ENCODE measurements at places on chromosomes 3 and 15.

DNA sequence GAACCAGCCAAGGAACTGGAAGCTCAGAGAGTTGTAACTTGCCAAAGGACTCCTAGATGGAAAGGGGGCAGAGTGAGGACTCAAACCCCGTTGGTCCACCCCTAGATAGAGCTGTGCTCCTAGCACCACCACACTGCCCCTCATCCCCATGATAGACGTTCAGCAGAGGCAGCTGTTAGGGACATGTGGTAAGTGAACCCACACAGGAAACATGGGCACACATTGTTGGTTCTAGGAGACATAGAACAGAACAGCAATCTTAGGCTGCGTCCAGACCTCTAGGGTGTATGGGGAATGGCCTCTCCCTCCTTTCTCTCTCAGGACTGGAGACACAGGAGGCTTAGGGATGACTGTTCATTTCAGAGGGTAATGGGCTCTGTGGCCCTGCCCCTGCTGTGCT, 102.7 kb downstream of the ANP32A start:
- H3K4me1 ChIP-seq = no peaks in the 10 kb centered on the region
- H3K27me3 ChIP-seq = no peaks in the 10 kb centered on the region
- DNase-seq = no peak
- no peak overlapping the region for H3K4me3 ChIP-seq
- H3K27ac ChIP-seq = no peak overlapping the region

DNA sequence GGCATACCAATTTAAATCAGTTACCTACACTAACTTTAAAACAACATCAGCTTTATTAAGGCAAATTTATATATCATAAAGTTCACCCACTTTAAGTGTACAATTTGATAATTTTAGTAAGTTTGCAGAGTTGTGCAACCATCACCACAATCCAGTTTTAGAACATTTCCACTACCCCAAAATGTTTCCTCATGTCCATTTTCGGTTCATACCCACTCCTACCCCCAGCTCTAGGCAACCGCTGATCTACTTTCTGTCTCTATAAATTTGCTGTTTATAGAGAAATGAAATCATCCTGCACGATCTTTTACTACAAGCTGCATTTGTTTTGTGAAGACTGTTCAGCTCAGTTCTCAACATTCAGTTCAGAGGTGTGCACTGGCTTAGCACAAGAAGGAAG, 31.5 kb upstream of the FAM81A start:
- H3K36me3 ChIP-seq = no peaks in the 10 kb centered on the region
- H3K4me1 ChIP-seq = no peaks in the 10 kb centered on the region
- no peaks in the 10 kb centered on the region for H3K27me3 ChIP-seq
- no peak for DNase-seq
- H3K4me3 ChIP-seq = no peak overlapping the region

- DNase-seq = no peak
- no peaks in the 10 kb centered on the region for H3K36me3 ChIP-seq
- H3K27ac ChIP-seq = no peak overlapping the region
- no peaks in the 10 kb centered on the region for H3K4me1 ChIP-seq
These were observed 205.0 kb upstream of the MME start for GRCh38 chr3:154875142-154875541.

DNA sequence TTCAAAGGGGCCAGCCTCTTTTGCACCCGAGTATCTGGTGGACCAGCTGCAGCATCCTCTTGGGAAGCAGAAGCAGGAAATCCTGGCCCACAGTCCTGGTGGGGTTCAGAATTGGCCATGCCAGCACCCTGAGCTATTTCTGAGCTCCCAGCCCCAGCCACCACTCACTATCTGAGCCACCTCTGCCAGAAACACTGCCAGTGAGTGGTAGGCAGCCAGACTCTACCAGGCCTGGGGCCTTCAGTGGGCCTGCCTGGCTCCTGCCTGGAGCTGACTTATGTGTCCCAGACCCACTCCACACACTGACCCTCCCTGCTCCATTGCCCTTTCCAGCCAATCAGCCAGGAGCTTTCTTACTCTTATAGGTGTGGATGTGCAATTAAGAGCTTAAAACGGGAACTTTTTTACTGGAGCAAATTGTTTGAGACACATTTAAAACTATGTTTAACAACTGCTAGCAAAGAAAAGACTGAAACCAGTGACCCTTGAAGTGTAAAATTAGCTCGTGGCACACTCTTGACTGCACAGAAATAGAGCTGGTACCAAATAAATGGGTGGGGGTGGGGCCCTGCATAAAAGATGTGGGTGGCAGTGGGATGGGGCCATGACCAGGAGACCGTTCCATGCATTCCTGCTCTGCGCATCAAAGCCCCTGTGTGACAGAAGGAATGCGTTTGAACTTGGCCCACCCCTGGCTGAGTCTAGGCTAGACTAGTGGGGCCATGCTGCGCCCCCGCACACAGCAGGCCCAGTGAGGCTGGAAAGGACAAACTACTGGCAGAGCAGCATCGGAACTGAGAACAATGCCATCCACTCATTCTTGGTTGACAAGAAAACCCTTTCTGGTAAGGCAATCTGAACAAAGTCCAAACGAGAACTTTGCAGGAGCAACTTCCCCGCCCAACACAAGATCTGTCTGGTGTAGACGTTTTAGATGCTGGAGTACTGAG, 48.0 kb downstream of the CTNNB1 start:
- no peaks in the 10 kb centered on the region for H3K4me1 ChIP-seq
- H3K27ac ChIP-seq = no peak overlapping the region
- no peak overlapping the region for H3K4me3 ChIP-seq
- H3K27me3 ChIP-seq = no peaks in the 10 kb centered on the region
- no peaks in the 10 kb centered on the region for H3K36me3 ChIP-seq

GRCh38 chr15:39208187-39208586, 372.7 kb upstream of the THBS1 start:
- H3K4me3 ChIP-seq = no peak overlapping the region
- H3K27ac ChIP-seq = no peak overlapping the region
- peaks cover 20% of the 10 kb centered on the region for H3K4me1 ChIP-seq
- H3K36me3 ChIP-seq = no peaks in the 10 kb centered on the region
- no peaks in the 10 kb centered on the region for H3K27me3 ChIP-seq

DNA sequence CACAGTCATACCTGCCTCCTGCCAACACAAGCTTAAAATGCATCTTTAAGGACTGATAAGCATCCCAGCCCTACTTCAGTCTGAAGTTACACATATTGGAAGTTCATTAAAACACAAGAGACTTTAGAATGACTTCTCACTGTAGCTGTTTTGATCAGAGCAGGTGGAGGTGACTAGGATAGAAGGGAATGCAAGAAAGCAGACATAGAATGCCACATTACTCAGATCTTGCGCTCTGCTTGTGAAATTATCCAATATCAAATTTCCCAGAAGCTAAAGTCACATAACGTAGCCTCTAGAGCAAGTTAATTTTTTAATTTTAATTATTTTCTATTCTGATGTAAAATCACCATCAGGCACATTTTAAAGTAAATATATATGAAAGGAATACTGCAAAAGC, 306.5 kb downstream of the PLOD2 start:
- peaks cover 11% of the 10 kb centered on the region for H3K4me1 ChIP-seq
- no peak for DNase-seq
- no peak overlapping the region for H3K27ac ChIP-seq
- no peaks in the 10 kb centered on the region for H3K36me3 ChIP-seq
- H3K27me3 ChIP-seq = no peaks in the 10 kb centered on the region
- H3K4me3 ChIP-seq = no peak overlapping the region

DNA sequence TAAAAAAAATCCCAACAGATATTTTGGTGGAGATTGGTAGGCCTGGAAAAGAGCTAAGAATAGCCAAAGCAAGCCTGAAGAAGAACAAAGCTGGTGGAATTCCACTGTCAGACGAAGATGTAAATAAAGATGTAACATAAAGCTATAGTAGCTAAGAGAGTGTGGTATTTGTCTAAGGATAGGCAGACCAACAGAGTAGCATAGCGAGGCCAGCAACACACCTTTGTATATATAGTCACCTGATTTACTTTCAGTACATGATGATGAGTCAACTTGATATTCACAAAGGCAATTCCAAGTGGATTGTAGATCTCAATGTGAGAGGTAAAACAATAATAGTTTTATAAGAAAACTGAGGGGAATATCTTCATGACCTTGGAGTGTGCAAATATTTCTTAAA, 53.6 kb upstream of the SYN2 start:
- DNase-seq = no peak
- H3K4me1 ChIP-seq = no peaks in the 10 kb centered on the region
- no peaks in the 10 kb centered on the region for H3K27me3 ChIP-seq
- no peak overlapping the region for H3K27ac ChIP-seq
- no peak overlapping the region for H3K4me3 ChIP-seq
- H3K36me3 ChIP-seq = no peaks in the 10 kb centered on the region

GRCh38 chr3:159839561-159840379, 148.9 kb upstream of the IL12A start:
- H3K27me3 ChIP-seq = no peaks in the 10 kb centered on the region
- no peak within 1 kb of the TSS for H3K27ac ChIP-seq
- no peak within 1 kb of the TSS for H3K4me3 ChIP-seq
- DNase-seq = no peak

DNA sequence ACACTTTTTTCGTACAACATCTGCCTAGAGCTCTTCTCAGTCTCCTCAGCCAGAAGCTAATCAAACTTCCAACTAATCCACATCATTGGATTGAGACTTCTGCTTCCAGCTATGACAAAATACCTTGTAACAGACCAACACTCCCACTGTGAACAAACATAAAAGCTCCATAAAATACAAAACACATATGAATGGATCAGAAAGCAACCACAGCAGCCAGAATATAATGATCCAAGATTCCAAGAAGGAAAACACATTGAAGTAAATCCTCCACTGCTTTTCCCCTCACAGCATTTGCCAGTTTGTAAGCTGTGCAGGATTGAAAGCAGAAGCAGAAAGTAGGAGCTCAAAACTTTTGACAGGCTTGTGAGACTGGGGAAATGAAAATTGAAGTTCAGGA, 863.2 kb downstream of the TUSC7 start:
- H3K36me3 ChIP-seq = no peaks in the 10 kb centered on the region
- DNase-seq = no peak
- no peaks in the 10 kb centered on the region for H3K4me1 ChIP-seq
- H3K27me3 ChIP-seq = no peaks in the 10 kb centered on the region
- H3K27ac ChIP-seq = no peak overlapping the region

- no peaks in the 10 kb centered on the region for H3K36me3 ChIP-seq
- DNase-seq = no peak
- no peak overlapping the region for H3K27ac ChIP-seq
- no peak overlapping the region for H3K4me3 ChIP-seq
- H3K4me1 ChIP-seq = no peaks in the 10 kb centered on the region
These were observed 69.6 kb downstream of the SLC12A8 start for GRCh38 chr3:125142940-125143339.

GRCh38 chr15:43094416-43095030, 11.3 kb downstream of the UBR1 start:
- peaks cover 3% of the 10 kb centered on the region for H3K4me1 ChIP-seq
- DNase-seq = no peak
- H3K4me3 ChIP-seq = no peak overlapping the region
- no peak overlapping the region for H3K27ac ChIP-seq

- no peak overlapping the region for H3K4me3 ChIP-seq
- no peaks in the 10 kb centered on the region for H3K4me1 ChIP-seq
- no peaks in the 10 kb centered on the region for H3K36me3 ChIP-seq
- no peak for DNase-seq
These were observed 34.7 kb upstream of the SLC41A3 start for GRCh38 chr3:126118591-126118990.

- peak overlapping the region; percentile 45 for H3K27ac ChIP-seq
- no peak for DNase-seq
- H3K4me3 ChIP-seq = no peak overlapping the region
- no peaks in the 10 kb centered on the region for H3K27me3 ChIP-seq
- peaks cover 5% of the 10 kb centered on the region for H3K36me3 ChIP-seq
- peaks cover 7% of the 10 kb centered on the region for H3K4me1 ChIP-seq
These were observed 3.4 kb downstream of the PARP9 start for GRCh38 chr3:122560680-122561079.

- DNase-seq = no peak
- H3K36me3 ChIP-seq = no peaks in the 10 kb centered on the region
- no peaks in the 10 kb centered on the region for H3K27me3 ChIP-seq
These were observed 208.4 kb downstream of the PLOD2 start for GRCh38 chr3:145952536-145952935.

GRCh38 chr3:35617370-35617769, 22.0 kb upstream of the ARPP21 start:
- no peaks in the 10 kb centered on the region for H3K4me1 ChIP-seq
- DNase-seq = no peak
- no peak overlapping the region for H3K4me3 ChIP-seq
- H3K27me3 ChIP-seq = no peaks in the 10 kb centered on the region

GRCh38 chr3:197376020-197376419, 77.6 kb upstream of the DLG1 start:
- H3K27me3 ChIP-seq = no peaks in the 10 kb centered on the region
- no peak overlapping the region for H3K4me3 ChIP-seq
- H3K36me3 ChIP-seq = no peaks in the 10 kb centered on the region
- no peaks in the 10 kb centered on the region for H3K4me1 ChIP-seq
- no peak overlapping the region for H3K27ac ChIP-seq

DNA sequence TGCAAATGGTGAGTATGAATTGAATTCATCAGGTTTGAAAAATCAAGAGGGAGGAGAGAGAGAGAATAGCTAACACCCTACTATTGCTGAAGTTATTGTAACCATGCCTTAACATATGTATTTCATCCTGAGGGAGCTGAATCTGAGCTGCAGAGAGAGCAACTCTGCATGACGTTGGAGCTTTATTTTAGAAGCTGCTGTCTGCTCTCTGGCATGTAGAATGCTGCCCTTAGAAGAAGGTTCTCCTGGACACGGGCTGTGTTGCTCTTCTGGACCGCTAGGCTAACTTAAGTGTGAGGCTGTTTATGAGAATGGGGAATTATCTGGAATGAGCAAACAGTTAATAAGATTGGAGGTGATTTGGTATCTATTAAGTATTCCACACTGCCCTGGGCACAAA, 814.6 kb downstream of the AGBL1 start:
- H3K4me1 ChIP-seq = no peaks in the 10 kb centered on the region
- H3K27me3 ChIP-seq = peaks cover 16% of the 10 kb centered on the region
- DNase-seq = no peak
- H3K27ac ChIP-seq = no peak overlapping the region

DNA sequence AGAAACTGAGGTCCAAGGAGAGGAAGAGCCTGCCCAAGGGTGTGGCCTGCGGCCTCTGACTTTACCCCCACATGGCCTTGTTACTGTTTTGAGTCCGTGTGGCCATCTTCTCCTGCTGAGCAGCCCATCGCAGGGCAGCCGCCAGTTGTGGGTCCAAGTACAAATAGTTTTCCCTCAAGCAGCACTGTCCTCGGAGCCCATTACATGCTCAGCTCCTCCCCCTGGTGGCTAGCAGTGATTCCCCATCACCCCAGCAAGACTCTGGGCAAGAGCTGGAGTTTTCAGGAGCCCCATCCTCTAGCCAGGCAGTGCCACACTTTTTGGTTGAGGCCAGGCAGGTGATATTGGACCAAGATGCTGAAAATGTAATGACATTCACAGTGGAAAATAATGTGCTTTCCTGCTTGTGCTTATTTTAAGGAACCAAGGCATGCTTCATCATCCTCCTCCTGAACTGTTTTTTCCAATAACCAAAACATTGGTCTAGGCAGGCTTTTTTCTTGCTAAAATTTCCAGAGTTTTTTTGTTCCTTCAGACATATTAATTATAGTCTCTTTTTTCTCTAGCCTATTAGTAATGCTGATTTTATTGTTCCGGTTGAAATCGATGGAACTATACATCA, 23.2 kb upstream of the VILL start:
- no peak overlapping the region for H3K4me3 ChIP-seq
- DNase-seq = peak; percentile 58
- H3K27ac ChIP-seq = no peak overlapping the region

- H3K4me1 ChIP-seq = no peaks in the 10 kb centered on the region
- no peaks in the 10 kb centered on the region for H3K27me3 ChIP-seq
- H3K4me3 ChIP-seq = no peak overlapping the region
- DNase-seq = no peak
- no peak overlapping the region for H3K27ac ChIP-seq
These were observed 25.9 kb downstream of the SERP1 start for GRCh38 chr3:150520408-150520807.
